ENCODE measurements at places on chromosomes 4 and X.

DNA sequence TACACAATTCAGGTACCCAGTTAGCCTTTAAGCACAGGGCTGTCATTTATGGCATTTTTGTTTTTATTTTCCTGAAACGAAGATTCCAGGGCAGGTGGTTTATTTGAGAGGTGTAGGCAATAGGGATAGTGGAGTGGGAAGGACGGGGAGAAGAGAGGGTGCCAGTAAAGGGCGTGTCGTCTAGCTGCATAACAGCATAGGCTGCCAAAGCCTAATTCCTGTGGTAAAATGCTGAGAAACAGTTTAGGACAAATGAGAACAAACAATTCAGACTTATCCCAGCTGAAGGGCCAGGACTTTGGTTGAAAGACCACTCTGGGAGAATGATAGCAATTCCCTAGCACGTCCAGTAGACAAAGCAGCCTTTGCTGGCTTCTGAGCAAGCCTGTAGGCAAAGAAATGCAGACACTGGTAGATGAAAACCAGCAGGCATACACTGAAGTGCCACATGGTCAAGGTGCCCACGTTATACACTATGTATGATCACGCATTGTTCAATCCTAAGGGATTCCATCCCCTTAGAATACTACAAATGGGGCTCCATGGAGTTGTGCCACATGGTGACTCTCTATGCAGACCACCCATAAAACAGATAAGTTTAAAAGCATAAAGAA is 70.6 kb downstream of the PKD2 start:
- no peak for DNase-seq

DNA sequence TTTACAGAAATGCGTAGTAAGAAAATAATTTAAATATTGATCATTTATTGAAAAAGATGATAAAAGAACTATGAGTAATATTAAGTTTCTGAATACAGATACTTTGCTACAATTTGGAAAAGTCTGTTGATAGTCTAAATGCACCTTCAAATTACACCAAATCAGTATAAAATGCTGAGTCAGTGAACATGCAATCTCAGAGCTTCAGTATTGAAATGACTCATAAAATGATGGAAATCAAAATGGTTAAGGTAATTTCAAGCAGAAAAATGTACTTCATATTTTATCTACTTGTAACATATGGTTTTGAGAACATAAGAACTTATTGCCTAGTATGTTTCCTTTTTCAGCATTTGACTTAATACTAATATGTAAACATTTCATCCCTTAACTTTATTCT is 448.2 kb downstream of the PCDH10 start:
- no peak for DNase-seq

- peak; percentile 90 for DNase-seq
Measured at GRCh38 chr4:83929550-83929949, 393.6 kb downstream of the GPAT3 start.

DNA sequence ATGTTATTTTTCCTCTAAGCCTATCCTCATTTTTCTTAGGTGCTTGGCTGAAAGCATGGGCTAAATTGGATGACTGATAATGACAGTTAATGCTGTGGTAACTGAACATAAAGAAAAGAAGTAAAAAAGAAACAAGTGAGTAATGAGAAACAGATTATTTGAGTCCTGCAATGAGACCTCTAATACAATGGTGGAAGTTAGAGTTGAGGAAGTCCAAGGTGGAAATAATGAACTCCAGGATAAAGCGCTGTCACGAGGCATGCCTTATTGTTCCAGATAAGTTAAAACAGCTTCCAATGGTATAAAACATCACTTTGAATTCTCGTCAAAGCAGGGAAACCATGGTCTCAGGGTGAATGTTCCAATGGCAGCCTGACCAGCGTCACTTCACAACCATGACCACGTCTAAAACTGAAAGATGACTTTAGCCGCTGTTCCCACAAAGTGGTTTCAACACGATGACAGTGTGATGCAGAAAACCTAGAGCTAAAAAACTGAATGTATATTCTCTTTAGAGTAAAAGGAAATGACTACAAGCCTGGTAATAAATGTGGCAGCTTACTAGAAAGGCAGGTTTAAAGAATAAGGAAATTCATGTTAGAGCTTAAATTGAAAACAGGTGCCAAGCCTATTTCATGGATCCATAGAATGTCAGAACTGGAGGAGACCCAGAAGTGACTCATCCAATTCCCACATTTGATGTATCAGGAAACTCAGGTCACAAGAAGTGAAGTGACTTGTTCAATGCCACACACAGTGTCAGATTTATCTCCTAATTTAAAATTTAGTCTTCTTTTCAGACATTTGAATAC is 202.6 kb upstream of the GYPA start:
- no peak for DNase-seq

GRCh38 chrX:151402719-151403390 is 5.8 kb downstream of the VMA21 start:
- DNase-seq = peak; percentile 13

DNA sequence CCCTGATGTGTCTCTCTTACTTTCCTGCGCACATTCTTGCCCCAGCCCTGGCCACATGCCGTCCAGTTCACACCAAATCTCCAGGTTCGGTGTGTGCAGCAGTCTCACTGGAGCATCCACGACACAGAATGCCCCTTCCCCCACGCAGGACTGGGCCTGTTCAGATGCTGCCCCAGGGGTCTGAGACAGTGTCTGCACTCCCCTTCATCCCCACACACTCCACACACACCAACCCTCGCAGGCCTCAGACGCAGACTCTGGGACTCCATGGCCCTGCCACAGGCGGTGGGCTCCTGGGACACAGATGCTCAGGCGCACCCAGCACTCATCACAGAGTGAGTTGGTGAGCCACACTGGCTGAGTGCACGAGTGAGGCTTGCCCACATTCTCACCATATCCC is 83.9 kb downstream of the AFAP1 start:
- no peak for DNase-seq

GRCh38 chrX:92247076-92247475 is 467.9 kb downstream of the PCDH11X start:
- DNase-seq = no peak

GRCh38 chrX:103540145-103540544 is 20.9 kb upstream of the RAB40A start:
- DNase-seq = no peak

GRCh38 chr4:84496331-84496705 is 2.8 kb downstream of the NKX6-1 start:
- DNase-seq = no peak

DNA sequence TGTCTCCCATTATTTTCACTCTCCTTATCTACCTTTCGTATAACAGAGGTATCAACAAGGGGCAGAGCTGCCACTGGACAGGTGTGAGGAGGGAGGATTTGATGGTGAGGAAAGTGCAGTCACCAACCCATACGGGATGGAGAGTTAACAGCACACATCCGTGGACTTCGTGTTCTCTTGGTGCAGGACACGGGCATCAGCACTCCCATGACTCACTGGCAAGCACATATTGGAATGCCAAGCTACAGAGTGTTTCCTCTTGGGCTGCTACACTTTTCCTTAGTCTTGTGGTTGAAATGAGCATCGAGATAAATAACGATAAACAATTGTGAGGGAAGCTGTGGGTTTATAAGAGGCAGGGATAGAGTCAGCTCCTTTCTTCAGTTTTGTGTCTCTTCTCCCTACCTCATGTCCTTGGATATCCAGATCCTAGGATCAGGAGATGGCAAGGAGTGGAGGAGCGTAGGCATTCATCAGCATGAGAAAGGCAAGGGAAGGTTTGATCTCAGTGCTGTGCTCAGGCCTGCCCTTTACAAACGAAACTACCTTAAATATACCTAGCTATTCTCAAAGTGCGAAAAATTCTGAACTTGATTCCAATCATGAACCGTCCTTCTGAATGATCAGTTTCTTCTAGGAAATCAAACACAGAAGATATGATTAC is 96.3 kb downstream of the ZNF827 start:
- DNase-seq = no peak

- DNase-seq = no peak
Measured at GRCh38 chr4:156898373-156899117, 73.1 kb downstream of the PDGFC start.

- no peak for DNase-seq
Measured at GRCh38 chrX:29687687-29688086, 527.7 kb upstream of the MAGEB2 start.
